T-helper 17 cell (primary cell): ENCODE measurements at places on chromosomes 2 and 18. TPM values are rescaled to one million over a fixed set of nuclear protein-coding genes. Genes with fewer than 3 reads are reported as not detected.

DNA sequence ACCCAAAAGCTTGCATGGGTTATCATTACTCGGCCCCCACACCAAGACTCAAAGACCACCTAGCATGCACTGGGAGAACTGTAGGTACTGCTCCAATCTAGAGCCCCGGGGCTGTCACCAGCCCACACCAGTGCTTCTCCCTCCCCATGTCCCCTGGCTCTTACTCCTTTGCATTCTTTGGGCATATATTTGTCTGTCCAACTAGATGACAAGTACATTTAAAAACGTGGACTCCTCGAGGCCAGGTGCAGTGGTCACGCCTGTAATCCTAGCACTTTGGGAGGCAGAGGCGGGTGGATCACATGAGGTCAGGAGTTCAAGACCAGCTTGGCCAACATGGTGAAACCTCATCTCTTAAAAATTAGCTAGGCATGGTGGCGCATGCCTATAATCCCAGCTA, 7.8 kb downstream of the AFG3L2 start:
- no peak for DNase-seq

DNA sequence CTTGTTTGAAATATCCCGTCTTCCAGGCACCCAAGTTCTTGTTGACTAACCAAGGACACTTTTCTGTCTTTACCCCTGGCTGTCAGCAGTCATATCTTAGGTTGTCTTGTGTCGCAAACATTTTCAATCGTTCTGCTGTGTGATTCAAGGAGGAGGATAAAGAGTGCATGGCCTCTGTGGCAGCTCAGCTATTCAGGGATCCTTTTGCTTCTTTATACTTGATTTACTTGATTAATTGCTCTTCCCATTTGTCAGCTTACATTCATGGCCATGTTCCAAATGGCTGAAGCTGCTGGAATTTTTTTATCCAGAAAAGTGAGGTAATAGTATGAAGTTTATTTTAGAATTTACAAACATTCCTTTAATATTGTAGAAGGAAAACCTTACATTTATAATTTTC, 97.3 kb upstream of the FZD5 start:
- DNase-seq = no peak

- no peak for DNase-seq
Observed at GRCh38 chr2:219784178-219784577, 156.7 kb downstream of the SLC4A3 start.

DNA sequence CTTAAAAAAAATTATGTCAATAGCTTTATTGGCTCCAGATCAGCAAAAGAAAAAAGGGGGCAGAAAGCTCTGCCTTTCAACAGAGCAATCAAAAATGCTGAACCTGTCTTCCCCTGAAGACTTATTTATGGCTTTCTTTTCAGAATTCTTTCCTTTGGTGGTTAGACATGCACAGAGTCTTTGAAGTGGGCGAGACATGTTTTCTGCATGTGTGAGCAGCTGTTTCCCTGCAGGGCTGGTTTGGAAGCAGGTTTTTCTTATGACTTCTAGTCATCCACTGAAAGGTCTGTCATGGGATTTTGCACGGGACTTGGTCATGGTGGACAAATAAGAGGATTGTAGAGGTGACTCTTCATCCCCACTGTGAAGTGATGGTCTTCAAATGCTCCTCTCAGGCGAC, 160.3 kb downstream of the VAPA start:
- DNase-seq = no peak

- DNase-seq = no peak
Observed at GRCh38 chr2:8669157-8669817, 12.6 kb upstream of the ID2 start.

The PKP4 gene
- 28.9 TPM for total RNA-seq

The OSR1 gene
- not detected for total RNA-seq

The CCDC121 gene
- total RNA-seq = 1.3 TPM

The CLHC1 gene
- total RNA-seq = 3.5 TPM

The ME2 gene
- 34.2 TPM for total RNA-seq

The INPP5D gene
- total RNA-seq = 184 TPM
